ENCODE measurements at places on chromosomes 11 and 22. TPM values are rescaled to one million over a fixed set of nuclear protein-coding genes. Genes with fewer than 3 reads are reported as not detected.

GRCh38 chr11:111044751-111045406, 200.6 kb upstream of the POU2AF2 start:
- DNase-seq, result no peak

DNA sequence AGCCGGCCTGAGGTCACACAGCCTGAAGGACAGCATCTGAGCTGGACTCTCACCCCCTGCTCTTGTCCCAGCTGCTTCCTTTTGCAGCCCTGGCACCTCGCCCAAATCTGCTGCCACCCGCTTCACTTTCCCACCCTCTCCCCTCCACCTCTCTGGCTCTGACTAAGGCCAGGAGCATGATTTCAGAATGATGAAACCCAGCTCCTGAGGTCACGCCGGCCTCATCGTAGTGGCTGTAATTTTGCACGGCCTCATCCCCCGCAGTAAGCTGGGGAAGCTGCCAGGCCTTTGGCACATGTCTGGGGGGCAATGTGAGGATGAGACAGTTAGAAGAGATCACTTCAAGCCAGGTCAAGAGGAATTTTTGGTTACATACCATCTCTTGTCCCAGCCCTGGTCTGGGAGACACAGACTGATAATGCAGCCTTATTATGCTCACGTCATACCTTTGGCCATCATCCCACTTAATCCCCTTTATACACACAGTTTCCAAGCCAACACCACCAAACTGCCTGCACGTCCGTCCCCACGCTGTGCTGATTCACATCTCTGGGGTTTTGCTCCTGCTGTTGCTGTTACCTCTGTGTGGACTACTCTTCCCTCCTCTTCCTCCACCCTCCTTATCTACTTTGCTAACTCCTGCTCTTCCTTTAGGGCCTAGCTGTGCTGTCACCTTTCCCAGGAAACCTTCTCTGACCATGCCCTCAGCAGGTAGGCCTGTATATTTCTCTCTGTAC, 58.1 kb downstream of the CHRDL2 start:
- no peak for DNase-seq

DNA sequence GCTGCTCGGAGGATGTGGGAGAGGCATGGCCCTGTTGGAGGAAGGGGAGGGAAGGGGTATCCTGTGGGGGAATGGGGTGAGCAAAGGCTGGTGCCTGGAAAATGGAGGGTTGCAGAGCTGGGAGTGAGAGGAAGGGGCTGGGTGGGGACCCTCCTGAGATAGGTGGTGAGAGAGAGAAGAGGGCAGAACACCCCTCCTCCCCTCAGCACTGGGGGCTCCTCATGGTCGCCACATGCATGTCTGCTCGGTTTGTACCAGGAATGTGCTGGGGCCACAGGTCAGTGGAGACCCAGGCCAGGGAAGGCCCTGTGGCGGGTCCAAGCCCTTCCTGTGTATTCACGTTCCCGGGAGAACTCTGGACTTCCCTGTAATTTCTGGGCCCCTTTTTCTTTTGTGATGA, 27.8 kb upstream of the ACR start:
- DNase-seq, result no peak

The OR6M1 gene
- total RNA-seq, result not detected

DNA sequence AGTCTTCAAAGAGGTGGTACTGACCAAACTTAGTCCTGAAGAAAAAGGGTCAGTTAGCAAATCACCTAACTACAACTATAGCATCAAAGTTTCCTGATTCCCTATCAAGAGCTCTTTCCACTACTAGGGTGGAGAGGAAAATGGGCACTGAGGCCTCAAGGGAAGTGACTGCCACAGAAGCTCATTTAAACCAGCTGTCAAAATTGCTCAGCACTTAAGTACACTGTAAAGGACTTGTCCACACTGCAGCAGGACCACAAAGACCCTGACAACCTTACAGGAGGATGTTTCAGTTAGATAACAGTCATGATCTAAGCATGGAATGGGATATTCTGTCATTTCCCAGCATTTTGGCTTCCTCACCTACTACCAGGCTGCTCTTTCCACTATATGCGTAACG, 33.0 kb downstream of the FAM168A start:
- no peak for DNase-seq

GRCh38 chr22:35191412-35191811, 65.9 kb upstream of the HMGXB4 start:
- DNase-seq, result no peak

DNA sequence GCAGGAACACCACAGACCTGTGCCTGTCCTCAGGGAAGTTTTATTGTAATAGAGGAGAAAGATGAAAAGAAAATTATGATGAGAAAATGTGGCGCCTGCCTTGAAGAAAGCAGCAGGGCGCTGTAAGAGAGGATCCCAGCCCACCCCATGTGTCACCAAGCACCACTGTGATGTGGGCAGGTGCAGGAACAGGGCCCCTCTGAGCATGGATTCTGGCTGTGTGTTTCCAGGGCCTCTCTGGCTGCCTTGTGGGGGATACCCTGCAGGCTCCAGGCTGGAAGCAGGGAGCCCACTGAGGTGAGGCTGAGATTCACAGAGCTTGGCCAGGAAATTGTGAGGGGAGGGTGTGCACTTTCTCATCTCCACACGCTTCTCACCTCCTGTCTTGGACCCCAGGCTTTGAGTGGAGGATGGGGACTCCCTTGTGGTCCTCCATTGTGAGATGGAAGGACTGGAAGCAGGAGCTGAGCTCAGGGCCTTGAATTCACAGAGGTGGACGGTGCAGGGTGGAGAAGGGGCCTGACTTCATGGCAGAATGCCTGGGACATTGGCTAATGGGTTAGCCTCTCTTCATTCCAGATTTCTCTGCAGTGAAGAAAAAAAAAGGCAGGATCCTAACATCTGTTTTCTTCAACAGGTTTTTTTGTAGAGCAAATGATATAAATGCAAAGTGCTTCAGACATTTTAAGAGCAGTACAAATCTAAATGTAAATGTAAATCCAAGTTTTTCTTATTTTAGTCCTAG, 246.6 kb upstream of the B3GAT1 start:
- DNase-seq, result no peak

The SOX10 gene
- total RNA-seq, result 59.5 TPM

GRCh38 chr11:113725407-113725806, 19.3 kb upstream of the TMPRSS5 start:
- DNase-seq, result no peak

Data from dorsolateral prefrontal cortex (tissue), 122 donors.